ENCODE measurements at places on chromosomes 2 and 18.

- no peak for DNase-seq
These were observed 103.9 kb upstream of the EPAS1 start for GRCh38 chr2:46193356-46193755.

GRCh38 chr2:194328456-194328855, 1328.6 kb upstream of the SLC39A10 start:
- no peak for DNase-seq

DNA sequence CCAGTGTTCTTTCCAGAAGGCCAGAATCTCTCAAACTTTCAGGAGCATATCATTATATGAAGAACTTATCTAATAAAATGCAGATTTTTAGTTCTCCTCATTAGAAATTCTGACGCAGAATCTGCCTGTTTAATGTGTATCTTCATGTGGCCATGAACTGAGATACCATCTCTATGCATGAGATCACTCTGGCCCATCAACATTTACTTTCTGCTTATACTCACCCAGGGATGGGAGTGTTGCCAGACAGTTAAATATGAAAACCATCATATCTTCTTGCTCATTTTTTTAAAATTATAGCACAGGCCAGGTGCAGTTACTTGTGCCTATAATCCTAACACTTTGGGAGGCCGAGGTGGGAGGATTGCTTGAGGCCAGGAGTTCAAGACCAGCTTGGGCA, 60.4 kb downstream of the MAPK4 start:
- no peak for DNase-seq

- no peak for DNase-seq
These were observed 105.5 kb downstream of the FAM168B start for GRCh38 chr2:130987519-130988425.

GRCh38 chr2:27370816-27371620, 602 bp downstream of the SNX17 start:
- DNase-seq, result peak; percentile 61

DNA sequence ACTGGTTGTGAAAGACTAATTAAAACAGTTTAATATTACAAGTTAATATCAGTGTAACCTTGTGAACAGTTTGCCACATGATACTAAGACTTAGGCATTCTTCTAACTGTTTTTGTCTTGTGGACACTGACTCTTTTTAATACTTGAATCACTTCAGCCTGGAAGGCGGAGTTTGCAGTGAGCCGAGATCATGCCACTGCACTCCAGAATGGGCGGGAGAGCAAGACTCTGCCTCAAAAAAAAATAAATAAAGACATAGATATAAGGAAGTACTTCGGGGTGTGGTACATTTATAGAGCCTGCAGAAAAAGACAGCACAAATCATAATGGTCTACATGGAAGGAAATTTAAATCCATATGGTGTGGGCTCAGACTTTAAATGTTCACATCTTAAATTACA, 300.4 kb upstream of the NETO1 start:
- DNase-seq, result no peak

DNA sequence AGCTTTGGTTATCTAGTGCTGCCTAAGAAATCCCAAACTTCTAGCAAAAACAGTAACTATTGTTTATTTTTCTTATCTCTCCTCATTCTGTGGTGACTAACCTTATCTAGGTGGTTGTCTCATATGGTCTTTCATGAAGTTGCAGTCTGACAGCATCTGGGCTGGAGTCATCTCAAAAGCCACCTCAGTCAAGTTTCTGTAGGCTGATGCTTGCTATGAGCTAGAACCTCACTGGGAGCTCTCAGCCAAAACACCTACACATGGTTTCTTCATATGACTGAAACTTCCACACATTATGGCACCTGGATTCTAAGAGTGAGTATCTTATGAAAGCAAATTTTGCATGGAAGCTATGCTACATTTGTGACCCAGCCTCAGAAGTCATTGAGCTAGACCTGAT, 596.4 kb upstream of the VRK2 start:
- no peak for DNase-seq

- no peak for DNase-seq
These were observed 66.4 kb upstream of the MSH2 start for GRCh38 chr2:47336259-47337238.

DNA sequence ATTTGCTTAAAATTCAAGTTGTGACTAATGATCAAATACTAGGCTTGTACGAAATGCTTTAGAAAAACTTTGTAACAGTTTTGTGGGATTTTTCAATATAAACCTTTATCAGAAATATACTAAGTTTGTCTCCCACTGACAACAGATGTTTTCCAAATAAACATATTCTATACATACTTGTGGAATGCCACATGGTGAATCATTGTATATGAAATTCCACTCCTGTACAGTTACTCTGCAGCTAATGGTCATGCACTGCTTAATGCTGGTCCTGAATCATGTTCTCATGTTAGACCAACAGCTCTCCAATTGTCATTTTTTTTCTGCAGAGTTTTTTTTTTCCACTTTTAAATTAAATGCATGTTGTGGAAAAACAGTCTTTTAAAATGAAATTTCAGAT, 90.1 kb downstream of the DPP4 start:
- DNase-seq, result no peak

DNA sequence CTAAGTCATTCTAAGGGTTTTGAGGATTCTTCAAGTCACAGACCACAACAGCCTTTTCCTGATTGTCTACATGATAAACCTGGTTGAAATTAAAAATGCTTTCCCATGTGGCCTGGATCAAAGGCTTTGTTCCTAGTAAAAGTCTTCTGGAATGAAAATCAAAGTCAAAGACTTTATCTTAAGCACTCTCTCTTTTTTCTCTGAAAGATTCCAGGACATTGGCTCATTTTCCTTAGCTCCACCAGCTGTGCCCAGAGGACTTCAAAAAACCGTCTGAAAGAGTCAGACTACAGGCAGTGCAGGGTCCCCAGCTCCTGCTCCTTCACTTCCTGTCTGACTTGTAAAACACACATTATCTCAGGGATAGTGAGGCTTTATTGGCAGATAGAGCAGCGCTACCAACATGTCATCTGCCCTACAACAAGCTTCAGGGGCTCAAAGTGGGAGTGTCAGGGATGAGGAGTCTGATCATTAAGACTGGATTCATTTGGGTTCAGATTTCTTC, 148.2 kb downstream of the ESCO1 start:
- DNase-seq, result no peak

GRCh38 chr2:30974092-30974491, 164.1 kb downstream of the GALNT14 start:
- DNase-seq, result no peak

- no peak for DNase-seq
These were observed 467.3 kb downstream of the CMPK2 start for GRCh38 chr2:6398421-6398820.

Measured in fibroblast of gingiva (primary cell).